ENCODE measurements at places on chromosomes 16 and 17.
A peak's percentile ranks its signal among the peaks of the same experiment; 100 is the strongest.

GRCh38 chr17:80509311-80509710 is 32.9 kb upstream of the NPTX1 start:
- no peak for DNase-seq

DNA sequence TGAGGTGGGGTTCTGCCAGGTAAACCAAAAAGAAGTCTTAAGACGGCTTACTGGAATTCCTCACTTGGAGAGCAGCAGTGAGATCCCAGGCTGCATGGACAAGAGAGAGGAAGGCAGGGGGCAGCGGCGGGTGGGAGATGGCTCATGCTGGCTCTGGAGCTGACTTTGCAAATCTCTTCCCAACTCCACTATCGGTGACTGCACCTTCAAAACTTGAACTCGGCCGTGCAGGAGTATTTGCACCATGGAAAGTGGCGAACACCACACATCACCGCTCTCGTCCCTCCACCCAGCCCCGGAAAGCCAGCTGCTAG is 16.7 kb downstream of the CA5A start:
- no peak for DNase-seq

DNA sequence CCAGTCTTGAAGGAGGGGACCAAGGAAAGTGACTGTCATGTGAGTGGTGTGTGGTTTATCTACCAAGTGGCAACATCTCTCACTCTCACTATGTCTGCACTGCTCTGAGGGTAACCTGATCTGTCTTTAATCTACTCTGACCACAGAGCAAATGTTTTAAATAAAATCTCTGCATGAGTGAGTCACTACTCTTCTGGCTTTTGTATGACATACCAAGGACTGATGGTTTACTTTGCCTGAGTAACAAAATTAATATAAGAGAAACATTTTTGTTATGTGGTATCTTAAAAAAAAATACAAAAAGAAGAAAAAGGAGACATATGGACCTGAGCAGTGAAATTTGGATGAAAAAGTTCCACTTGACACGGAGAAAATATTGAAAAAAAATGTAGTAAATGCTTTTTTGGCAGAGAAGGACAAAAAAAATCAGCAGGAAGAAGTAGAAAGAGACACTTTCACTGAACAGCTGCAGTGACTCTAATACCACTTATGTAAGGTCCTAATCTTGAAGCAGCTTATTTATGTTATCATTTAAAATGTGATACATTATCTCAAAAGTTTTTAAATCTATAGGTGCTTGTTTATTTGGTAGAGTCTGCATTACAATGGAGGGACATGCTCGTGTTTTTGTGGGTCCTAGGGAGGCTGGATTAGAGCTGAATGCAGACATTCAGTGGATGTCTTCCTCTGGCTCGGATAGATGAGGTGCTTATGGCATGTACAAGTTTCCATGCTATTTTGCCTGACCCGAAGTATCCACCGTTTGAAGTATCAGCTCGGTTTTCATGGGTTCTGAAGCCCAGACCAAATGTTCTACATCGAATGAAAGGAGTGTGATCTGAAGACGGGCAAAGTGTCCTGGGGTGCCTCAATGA is 240.7 kb downstream of the MAP2K6 start:
- no peak for DNase-seq

- DNase-seq, result peak; percentile 40
Measured at GRCh38 chr16:81838794-81839193, 59.7 kb downstream of the PLCG2 start.

DNA sequence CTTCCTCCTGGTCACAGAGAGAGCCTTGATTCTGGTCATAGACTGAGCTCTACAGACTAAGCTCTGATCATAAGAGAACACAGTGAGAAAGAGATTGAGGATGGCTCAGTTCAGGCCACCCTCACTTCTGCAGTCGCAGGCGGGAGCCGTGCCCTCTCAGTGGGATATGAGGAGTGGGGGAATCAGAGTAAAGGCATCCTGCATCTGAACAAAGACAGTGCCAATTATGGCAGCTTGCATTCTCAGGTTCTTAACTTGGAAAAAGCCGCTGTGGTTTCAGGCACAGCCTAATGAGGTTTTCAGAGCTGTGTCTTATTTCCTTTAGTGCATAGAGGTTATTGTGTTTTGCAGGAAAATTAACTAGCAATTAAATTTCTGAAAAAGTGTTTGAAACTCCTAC is 134.4 kb upstream of the NLRP1 start:
- no peak for DNase-seq

- peak; percentile 43 for DNase-seq
Measured at GRCh38 chr17:78889531-78889930, 13.5 kb downstream of the CEP295NL start.

DNA sequence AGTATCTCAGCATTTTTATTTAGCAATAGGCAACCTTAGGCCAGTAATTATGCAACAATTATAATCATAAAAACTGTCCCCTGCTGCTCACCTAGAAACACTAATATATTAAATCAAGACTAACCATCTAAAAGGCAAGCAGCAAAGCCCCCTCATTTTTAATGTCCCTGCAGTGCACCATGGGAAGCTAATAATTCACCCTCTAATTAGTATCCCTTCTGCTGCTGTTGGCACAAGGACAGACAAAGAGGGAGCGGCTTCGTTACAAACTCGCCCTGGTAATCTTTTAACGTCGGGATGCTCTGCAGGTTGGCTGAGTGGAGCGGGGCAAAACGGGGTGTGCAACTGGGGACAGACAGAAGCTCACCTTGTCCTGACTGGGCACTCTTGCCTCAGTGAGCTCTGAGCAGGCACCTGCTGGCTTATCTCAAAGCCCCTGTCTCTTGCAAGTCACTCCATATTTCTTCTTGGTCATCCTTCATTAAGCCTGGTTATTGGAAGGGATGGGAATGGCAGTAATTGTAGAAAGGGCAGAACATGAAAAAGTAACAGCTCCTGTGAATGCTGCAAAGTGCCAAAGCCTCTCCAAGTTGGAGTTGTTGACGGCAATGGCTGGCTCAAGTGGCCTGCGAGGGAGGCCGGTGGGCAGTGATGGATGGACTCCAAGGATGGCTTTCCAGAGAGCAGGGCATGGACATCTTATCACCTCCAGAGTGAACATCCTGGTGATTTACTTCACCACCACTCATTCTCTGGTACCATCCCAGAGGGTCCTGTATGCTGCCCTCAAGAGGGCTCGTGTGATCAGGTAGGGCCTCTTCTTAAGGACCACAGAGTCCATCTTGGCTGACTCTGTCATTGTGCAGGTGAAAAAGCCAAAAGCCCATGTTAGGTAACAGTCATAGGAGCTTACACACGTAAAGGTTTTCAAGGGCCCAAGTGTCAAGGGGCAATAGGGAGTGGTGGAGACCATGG is 219.6 kb upstream of the N4BP1 start:
- DNase-seq, result no peak

All from activated CD4-positive, alpha-beta T cell treated with anti-CD3 and anti-CD28 coated beads, Interleukin-10, Interleukin-2, amounts not matched to agents 100 ng/mL and 50 ng/mL, durations not matched to agents 16 hours and 8 hours (primary cell).